ENCODE measurements at places on chromosomes 6 and 20.

DNA sequence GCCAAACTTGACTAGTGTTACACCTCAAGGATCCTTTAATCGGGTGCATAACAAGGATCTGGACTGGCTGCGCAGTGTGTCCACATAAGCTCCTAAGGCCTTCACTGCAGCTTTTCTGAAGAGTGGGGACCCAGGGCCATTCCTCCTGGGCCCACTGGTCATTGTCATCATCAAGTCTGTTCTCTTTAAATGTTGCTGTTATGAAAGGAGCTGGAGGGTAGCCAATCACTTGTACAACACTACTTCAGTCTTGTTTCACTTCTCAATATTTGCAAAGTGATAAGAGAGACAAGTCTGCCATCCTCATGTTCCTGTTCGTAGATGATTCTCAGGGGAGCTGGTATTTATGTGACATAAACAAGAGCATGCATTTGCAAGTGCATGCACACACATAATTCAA is 149.8 kb downstream of the SYNDIG1 start:
- DNase-seq: no peak

DNA sequence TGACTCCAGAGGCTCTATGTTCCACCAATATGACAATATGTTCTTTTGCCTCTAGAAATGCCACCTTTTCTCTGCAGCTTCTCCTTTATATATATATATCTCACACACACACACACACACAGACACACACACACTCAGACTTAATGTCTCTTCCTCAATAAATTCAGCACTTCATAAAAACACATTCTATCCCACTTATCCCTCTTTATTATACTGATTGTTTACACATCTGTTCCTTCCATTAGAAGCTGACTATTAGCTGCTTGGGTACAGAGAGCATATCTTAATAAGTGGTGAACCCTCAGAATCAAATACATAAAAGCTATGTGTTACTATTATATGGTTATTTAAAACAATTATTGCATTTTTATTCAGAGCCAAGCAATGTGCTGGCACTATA is 23.3 kb downstream of the NRSN1 start:
- no peak for DNase-seq

DNA sequence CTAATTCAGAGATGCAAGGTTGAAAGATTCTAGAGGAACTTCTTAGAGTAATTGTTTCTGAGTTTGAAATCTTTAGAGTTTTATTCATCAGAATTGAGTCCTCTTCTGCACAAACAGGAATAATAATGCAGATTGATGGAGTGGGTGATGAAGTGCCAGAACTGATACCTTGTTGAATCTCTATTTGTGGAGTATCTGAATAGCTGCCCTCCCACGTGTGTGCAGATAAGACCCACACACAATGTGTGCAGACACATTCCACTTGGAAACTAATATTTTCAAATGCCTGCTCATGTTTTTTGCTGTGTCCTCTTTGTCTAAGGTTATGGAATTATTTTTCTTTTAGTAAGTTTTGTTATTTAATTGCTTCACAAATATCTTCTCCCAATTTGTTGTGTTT is 1167.8 kb upstream of the MAP3K7 start:
- no peak for DNase-seq

DNA sequence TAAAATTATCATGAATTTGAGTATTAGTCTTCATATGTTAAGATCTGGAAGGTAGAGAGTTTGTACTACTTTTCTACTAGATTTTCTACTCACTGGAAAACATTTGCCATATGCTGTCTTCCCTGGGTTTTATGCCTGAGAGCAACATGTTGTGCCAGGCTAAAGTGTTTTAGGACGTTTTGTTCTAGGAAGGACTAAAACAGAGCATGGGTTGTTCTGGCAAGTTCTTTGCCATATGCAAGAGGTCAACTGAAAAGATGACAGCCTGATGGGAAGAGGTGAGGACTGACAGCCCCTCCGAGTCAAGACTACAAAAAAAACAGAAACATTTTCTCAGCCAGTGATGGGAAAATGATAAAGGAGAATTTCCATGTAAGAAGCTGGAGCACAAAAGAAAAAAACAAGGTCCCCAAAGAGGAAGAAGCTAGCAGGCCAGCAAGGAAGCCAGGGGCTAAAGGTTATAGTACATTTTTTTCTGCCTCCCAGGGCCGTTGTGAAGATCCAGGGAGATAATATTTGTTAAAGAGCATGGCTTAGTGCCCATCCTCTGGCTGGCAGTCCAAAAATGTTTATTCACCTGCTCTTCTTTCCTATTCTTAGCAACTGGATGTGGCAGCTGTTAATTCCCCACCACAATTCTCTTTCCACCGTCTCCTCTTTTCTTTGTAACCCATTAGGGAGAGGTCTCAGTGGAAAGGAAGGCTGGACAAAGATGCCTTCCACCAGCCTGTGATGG is 7.8 kb downstream of the SCGN start:
- no peak for DNase-seq

- DNase-seq: no peak
These were observed 289.9 kb downstream of the CD109 start for GRCh38 chr6:73985891-73986290.

Data from DMS 273 treated with DMSO at 0.1 percent for 48 hours (cell line).